ENCODE measurements at places on chromosomes 1 and 21.

DNA sequence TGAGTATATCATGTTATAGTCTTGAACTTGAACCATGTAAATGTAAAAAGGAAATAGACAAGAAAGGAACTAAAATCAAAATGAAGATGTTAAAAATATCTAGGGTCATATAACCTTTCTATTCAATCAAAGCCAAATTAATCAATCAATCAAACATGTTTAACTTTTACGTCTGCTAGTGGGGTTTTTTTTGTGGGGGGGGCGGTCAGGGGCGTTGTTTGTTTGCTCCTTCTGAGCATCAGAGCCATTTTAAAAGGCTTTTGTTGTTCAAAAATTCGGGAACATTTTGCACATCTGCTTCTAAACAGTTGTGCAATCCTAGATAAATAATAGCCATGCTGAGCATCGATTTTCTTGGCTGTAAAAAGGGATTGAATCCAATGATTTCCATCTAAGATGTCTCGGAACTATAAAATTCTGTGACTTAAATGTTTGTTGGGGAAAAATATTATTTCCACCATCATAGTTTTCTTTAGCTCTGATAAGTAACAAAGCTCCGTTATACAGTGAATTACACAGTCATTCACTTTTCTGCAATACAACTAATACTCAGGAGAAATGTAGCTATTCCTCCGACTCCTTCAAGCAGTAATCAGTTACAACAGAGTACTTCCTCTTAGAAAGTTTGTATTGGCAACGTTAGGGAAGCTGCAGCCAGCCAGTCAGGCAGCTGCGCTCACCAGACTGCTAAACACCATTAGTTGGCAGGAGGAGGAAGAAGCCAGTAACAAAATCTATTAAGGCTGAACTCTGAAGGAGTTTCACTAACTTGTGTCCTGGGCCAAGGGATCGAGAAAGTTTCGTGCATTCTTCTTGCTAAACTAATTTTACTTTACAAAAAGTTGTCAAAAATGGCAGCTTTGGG lies 2.2 kb downstream of the SPATA6 start:
- DNase-seq = no peak

- no peak for DNase-seq
Measured at GRCh38 chr1:30265127-30266070, 458.0 kb downstream of the MATN1 start.

DNA sequence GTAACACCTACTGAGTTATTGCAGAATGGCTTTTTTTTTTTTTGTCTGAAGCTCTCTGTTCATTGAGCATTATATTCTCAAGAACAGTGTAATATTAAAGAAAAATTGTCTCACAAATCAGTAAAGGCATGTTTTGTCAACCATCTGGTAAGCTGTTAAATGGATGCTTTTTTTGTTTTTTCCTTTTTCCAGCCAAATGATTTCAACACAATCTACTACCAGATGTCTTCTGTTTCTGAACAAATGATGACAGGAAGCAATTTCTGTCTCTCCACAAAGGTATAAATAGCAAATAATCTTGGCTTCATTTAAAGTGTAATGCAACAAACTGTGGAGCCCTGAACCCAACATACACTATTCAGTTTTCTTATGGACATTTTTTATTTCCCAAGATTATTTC lies 78.6 kb upstream of the RGS2 start:
- DNase-seq = no peak

DNA sequence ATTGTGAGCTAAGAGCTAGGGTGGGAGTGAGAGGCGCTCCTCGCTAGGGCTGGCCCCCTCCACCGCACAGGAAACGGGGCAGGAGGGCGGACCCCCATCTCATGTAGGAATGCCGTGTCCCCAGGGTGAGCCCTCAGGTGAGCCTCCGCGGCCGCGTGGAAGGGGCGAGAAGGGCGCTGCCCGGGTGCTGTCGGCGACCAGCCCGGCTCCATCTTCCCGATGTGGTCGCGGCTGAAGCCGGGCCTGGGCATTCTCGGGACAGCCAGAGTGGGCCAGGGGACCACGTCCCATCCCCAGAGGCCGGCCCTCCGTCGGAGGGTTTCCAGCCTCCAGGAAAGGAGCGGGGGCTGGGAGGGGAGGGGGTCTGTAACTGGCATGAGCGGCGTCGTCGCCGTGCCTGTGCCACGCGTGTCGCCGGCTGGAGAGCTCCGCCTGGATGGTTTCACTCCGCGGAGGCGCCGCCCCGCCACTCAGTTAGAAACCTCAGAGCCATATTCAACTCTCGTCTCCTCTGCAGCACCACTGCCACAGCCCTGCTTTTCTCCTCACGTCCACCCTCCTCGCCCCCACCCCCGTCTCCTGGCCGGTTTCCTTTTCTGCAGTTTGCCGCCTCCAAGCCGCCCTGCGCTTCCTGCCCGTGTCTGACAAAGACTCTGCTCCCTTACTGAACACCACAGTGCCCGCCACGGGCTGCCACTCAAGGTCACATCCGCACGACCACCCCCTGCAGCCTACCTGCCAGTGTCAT lies at the start of gene TMEM269:
Gene TMEM269 (plus strand): TSS at position 46 of the 748 bp plus-strand sequence. CDS start 4,903 bp downstream, outside the sequence.
- no peak for DNase-seq

DNA sequence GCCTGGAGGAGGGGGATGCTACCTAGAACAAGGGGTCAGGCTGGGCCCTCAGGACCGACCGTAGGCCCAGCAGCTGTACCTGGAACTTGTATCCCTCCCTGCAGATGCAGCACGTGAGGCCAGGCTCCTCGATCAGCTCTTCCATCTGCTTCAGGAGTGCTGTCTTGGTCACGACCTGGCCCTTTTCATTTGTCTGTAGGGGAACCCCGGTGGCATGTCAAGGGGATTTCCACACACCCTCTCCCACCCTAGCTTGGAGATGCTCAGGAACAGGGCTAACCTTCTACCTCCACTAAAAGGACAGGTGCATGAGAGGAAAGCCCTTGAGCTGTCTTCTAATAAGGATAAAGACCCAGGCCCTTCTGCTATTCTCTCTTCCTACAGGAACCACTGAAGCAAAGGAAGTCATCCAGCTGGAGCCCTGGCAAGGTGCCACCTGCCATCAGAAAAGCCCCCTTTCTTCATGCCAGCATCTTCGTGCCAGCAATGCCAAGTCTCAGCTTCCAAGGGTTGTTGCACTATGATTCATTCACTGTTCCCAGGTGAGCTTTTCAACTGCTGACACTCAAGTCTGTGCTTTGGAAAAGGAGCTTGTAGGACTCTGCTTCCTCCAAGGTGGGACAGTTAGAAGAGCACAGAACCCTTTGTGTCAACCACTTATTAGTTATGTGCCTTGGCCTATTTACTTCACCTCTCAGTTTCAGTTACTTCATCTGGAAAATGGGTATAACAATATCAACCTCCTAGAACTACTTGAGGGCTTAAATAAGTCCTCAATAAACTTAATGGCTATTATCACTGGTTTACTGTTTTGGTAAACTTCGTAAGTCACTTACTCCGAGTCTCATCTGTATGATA lies 122.1 kb downstream of the UBR4 start:
- DNase-seq = no peak

DNA sequence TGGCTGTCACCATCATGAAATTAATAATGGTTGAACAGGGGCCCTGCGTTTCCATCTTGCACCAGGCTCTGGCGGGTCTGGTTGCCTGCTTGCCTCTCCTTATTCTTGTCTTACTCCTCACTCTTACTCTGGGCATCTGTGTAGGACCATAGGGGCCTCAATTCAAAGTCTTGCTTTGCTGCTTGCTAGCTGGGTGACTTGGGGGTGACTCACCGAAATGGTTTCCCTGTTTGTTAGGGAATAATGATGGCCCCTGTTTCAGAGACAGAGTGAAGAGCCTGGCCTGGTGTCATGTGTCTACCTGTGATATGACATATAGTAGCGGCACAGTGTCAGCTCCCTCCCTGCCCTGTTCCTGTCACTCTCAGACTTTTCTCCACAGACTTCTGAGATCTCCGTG lies 24.6 kb downstream of the KCNC4 start:
- no peak for DNase-seq

DNA sequence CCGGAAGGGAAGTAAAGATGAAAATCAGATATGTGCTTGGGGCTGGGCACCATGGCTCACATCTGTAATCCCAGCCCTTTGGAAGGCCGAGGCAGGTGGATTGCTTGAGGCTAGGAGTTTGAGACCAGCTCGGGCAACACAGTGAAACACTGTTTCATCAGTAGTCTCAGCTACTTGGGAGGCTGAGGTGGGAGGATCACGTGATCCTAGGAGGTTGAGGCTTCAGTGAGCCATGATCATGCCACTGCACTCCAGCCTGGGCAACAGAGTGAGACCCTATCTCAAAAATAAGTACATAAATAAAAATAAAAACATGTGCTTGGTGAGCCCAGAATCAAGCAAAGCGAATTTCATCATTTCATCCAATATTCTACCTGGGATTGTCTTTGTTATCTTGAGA lies 23.3 kb upstream of the PCP4 start:
- DNase-seq = no peak

GRCh38 chr1:11800391-11800755 lies 5.4 kb downstream of the MTHFR start:
- no peak for DNase-seq

GRCh38 chr1:2840036-2840809 lies 38.7 kb upstream of the TTC34 start:
- DNase-seq = no peak

DNA sequence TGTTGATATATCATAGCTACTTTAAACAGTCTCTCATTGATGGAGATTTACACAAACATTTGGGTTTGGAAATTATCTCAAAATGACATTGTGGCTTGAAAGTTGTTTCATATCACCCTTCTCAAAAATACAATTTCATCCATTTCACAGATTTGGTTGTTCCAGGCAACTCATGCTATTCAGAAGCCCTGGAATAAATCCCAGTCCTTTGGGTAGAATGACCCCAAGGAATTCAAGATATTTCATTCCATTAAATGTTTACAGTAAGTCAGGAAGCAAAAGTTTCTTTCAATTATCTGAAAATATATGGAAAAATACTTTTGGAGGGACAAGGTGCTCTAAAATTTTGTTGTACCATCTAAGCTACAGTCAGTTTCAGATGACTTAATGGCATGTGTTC lies 27.1 kb downstream of the MPZL1 start:
- DNase-seq = no peak

DNA sequence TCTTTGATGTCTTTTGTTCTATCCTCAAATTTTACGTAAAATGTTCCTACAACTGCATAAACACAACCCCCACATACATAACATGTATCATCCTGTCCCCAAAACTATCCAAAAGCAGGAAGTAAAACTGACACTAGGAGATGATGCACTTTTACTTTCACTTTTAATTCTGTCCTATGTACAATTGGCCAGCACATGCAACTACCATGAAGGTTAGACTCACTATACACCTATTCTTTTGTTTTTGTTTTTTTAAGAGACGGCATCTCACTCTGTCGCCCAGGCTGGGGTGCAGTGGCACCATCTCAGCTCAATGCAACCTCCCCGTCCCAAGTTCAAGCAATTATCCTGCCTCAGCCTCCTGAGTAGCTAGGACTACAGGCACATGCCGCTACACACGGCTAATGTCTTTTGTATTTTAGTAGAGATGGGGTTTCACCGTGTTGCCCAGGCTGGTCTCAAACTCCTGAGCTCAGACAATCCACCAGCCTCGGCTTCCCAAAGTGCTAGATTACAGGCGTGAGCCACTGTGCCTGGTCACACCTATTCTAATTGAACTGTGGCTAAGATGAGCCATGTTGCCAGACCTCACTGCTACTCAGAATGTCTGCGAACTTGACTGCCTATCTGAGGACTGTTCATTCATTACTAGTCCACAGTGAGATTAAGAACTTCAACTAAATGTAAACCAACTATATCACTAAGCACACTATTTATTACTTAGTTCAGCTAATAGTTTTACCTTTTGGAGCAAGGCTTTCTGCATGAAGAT lies 48.0 kb downstream of the TOR3A start:
- no peak for DNase-seq

DNA sequence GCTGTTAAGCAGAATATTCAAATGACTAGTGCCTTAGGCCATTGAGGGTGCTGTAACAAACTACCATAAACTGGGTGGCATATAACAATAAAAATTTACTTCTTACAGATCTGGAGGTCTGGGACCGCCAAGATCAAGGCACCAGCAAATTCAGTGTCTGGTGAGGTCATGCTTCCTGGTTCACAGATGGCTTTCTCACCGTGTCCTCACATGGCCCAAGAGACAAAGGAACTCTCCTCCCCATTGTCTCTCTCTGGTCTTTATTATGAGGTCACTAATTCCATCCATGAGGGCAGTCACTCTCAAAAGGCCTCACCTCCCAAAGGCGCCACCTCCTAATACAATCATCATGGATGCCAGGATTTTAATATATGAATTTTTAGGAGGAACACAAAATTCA lies 127.3 kb downstream of the GABPA start:
- DNase-seq = no peak

DNA sequence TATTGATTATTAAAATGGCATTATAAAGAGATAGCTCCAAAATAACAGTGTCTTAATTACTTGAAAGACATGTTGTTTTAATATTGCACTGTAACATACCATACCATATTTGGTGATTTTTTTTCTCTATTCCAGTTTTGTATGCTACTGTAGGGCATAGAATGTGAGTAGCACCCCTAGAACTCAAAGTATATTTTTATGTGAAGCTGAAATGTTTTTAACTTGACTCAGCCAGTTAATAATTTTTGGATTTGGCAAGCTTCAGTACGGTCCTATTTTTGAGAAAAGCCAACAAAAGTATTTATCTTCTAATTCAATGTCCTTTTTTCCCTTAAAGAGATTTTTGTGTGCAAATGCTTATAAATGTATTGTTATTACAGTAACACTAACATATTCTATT lies 593.8 kb downstream of the USP25 start:
- no peak for DNase-seq

- DNase-seq = no peak
Measured at GRCh38 chr1:57204942-57205787, 218.7 kb downstream of the DAB1 start.

DNA sequence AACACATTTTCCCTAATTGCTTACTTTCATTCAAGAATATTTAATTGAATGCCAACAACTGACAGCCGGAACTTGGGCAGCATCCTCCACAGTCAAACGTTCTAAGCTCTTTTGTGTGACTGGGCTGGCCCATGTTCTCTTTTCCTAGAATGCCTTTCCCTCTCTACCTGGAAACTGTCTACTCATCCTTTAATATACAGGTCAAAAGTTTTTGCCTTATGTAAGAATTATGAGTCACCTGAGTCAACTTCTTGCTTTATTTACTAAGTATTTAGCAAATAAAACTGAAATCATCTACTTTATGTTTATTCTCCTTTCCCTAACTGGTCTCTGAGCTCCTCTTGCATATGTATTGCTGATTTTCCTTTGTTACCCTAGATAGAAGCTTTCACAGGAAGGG lies 172.2 kb downstream of the CHRM3 start:
- no peak for DNase-seq

- DNase-seq = no peak
Measured at GRCh38 chr1:232147215-232147614, 482.7 kb downstream of the SIPA1L2 start.

DNA sequence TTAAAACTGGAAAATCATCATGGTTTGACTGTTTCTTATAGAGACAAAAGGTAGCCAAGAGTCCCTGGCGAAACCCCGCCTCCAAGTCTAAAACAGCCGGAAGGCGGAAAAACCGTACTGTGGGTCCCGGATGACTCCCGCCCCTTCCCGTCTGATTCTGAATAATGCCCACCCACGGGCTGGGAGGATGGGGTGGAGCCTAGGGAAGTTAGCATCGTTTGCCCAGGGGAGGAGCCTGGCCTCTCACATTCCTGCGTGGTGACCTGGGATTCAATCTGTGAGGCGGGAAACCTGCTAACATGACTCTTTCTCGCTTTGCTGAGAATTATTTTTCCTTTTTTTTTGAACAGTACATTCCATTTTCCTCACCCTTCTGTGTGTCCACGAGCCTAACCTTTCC lies 124.9 kb downstream of the KCNK1 start:
- no peak for DNase-seq

All from AG04450 (cell line).